ENCODE measurements at places on chromosomes 13 and 19.

- no peak for DNase-seq
These were observed 31.2 kb downstream of the ZNF536 start for GRCh38 chr19:30403203-30403985.

GRCh38 chr19:41123716-41124294 lies 9.6 kb downstream of the CYP2F1 start:
- no peak for DNase-seq

DNA sequence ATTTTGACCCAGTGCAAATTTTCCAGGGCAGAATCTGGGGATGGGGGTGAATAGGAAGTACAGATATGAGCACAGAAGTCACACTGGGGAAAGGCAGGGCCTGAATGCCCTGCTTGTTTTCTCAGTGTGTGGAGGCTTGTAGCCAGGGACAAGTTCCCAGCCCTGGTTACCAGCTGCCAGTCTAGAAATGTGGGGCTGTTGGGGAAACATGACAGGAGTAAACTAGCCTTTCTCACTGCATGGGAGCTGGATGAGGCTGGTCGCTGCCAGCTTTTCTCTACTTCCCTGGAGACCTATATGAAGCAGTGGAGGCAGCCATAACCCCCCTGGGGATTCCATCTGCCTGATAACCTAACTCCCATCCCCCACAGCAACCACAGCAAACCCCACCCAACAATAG lies 2267.7 kb downstream of the PCDH9 start:
- DNase-seq, result no peak

GRCh38 chr13:104984296-104984818 lies 1551.1 kb downstream of the EFNB2 start:
- DNase-seq, result no peak

- no peak for DNase-seq
These were observed 2.3 kb downstream of the SIN3B start for GRCh38 chr19:16831531-16831930.

DNA sequence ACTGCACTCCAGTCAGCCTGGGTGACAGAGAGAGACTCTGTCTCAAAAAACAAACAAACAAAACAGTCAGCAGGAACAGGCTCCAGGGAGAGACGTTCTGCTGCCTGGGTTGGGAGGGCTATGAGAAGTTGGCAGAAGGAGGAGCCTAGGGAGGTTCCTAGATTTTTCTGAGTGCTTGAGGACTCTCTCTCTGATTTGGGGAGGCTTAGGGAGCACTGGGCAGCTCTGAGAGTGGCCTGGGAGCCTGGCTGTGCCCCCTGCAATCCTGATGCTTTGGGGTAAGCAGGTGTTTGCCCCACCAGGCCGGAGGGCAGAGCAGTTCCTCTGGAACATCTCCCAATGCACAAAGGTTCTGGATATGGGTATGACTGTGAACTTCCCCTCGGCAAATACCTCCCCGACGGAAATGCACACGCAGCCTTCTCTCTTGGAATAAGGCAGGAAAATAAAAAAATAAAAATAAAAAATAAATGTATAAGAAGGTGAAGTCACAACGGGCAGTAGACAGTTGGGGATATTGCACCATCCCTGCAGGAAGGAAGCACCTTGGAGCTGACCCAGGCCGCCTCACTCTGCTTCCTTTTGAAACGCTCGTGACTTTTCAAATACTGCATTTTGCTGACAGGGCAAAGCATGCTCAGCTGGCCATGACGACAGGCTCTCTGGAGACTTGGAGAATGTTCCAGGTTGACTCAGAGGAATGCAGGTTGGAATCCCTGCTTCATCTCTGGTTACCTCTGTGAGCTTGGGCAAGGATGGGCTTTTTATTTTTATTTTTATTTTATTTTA lies 26.5 kb upstream of the HOMER3 start:
- no peak for DNase-seq

DNA sequence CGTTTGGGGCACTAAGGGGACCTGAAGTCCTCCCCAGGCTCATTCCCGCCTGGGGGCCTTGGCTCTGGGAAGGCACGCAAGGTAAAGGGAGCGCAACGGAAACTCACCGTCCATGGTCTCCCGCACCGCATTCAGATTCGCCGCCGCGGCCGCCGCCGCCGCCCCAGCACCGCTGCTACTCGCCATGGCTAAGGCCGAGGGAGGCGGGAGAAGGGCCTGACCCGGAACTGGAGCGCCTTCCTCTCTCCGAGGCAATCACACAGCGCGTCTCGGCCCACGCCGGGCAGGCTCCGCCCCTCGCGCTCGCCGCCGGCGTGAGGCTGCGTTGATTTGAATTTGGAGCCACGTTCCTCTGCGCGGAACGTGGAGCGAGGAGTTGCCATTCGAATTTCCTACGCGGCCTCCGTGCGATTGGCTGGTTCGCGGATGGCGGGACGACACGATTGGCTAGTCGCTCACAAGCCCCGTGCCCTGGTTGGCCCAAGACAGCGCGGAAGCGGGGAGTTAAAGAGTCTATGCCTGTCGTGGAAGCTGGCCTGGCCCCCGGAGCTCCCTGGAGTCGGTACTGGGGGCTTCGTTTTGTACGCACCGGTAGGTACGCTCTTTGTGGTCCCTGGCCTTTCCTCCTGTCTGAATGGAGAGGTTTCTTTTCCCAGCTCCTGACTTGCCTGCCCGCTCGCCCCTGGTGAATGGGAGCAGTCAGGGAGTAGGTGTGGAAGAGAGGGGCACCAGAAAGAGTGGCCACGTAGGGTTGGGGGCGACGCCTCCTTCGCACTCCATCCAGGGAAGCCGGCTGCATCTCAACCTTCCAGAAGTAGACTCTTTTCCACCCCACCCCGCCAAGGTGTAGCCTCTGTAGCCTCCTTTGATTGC lies at the start of the genes BORA and MZT1:
TSS of gene BORA (plus strand) at position 507 of the 873 bp plus-strand sequence. CDS start 1,018 bp downstream, outside the sequence.
TSS of gene MZT1 (minus strand) at position 213 of the 873 bp plus-strand sequence. CDS start at position 186, 27 bp downstream.
- DNase-seq, result peak; percentile 88

DNA sequence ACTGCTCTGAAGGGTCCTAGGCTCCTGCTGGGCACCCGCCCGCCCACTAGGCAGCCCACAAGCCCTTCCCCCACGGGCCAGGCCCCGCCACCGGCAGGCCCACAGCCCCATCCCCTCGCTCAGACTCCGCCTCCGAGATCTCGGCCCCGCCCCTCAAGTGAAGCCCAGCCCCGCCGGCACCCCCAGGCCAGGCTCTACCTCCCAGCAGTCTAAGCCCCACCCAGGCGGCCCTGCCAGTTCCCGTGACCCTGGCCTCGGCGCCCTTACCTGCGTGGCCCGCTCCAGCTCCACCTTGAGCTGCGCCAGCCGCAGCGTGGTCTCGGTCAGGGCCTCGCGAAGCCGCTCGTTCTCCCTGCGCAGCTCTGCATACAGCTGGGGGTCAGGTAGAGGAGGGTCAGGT lies 16.3 kb downstream of the EPS8L1 start:
- DNase-seq, result no peak

DNA sequence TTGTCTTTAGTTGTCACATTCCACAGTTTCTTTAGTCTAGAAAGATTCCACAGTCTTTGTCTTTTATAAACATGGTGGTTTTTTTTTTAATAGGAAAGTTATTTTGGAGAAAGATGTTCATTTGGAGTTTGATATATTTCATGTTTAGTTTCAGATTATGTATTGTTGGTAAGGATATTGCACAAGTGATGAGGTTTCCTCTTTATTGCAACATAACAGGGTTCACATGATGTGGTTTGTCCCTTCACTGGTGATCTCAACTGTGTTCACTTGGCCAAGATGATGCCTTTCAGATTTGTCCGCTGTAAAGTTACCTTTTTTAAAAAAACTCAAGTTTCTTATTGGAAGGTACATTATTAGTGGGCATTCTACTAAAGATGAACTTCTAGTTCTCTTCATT lies 3.2 kb downstream of the ZNF230 start:
- DNase-seq, result no peak

- no peak for DNase-seq
These were observed 108.3 kb upstream of the RXFP2 start for GRCh38 chr13:31631071-31631470.

DNA sequence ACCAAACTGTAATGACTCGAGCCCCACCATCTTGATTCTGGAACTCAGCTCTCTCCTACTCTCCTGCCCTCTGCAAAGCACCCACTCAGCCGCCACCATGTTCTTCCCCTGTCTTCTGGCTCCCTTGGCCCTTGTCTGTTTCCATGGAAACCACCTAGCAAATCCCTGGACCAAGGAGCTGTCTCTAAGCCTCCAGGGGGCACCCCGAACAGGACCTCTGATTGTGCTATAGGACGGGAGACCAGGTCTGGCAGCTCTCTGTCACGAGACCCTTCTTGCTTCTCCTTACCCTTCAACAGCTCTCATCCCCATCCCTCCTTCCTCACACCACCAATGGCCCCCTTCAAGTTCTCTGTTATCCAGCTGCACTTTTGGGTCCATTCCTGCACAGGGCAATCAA lies 277.7 kb upstream of the ZNF507 start:
- no peak for DNase-seq

- no peak for DNase-seq
These were observed 123.2 kb upstream of the UFM1 start for GRCh38 chr13:38226496-38226895.

GRCh38 chr19:29454109-29454508 lies 71.7 kb upstream of the VSTM2B start:
- no peak for DNase-seq

DNA sequence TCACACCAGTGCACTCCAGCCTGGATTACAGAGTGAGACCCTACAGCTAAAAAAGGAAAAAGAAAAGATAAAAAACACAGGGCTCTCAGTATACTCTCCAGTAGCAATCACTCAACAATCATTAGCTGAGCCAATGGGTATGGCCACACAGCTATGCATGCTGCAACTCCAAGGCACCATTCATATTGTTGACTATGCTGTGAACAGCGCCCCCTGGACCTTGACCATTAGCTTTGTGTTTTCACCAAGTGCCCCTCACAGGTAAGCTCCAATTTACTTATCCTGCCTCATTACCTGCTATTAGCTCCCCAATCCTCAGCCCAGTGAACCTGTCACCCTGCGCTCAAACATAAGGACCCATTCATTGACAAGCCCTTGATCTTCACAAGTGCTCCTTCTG lies 35.8 kb downstream of the ZIC5 start:
- no peak for DNase-seq

- DNase-seq, result no peak
These were observed 32.7 kb upstream of the CSNK1A1L start for GRCh38 chr13:37138169-37138568.
